ENCODE measurements at places on chromosomes 2 and 18. TPM values are rescaled to one million over a fixed set of nuclear protein-coding genes. Genes with fewer than 3 reads are reported as not detected.

DNA sequence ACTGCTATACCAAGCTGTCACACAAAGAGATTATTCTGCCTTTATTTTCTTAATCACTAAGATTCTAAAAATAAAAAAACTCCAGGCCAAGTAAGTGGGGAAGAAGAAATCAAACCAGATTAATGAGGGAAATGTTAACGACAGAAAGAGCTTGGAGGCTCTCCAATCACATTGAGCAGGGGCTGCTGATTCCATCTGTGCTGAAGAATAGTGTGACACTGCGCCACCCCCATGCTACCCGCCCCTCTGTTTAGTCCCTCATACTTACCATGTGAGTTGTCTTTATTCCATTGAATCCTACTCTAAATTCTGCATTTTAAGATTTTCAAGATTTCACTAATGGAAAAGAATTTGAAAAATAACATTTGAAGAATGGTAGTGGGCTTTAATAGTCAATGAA is 998.0 kb upstream of the CDH2 start:
- DNase-seq = no peak

Gene PTPRN
- total RNA-seq = not detected

Gene ECEL1
- total RNA-seq = 0.26 TPM

Gene TTC32
- 3.6 TPM for total RNA-seq

Gene DBI
- total RNA-seq = 172 TPM

Gene ST6GAL2
- 1.7 TPM for total RNA-seq

GRCh38 chr2:15776629-15776919 is 163.8 kb upstream of the MYCN start:
- DNase-seq = no peak

DNA sequence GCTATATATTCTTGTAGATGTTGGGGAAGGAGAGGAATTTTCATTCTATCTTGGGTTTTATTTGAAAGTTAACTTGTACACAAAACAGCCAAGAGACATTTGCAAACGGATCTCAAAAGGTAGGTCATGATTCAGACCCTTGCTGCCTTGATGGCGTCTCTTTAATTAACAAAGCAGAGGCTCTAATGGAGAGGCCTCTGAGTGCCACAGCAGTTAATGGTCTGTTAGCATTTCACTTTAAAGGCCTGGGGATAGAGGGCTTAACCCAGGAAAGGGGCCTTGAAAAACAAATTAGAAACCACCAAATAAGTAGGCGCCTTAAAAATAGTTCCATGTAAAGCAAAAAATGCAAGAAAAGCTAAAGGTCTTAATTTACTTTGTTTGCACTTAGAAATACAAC is 836.9 kb upstream of the CELF4 start:
- no peak for DNase-seq

DNA sequence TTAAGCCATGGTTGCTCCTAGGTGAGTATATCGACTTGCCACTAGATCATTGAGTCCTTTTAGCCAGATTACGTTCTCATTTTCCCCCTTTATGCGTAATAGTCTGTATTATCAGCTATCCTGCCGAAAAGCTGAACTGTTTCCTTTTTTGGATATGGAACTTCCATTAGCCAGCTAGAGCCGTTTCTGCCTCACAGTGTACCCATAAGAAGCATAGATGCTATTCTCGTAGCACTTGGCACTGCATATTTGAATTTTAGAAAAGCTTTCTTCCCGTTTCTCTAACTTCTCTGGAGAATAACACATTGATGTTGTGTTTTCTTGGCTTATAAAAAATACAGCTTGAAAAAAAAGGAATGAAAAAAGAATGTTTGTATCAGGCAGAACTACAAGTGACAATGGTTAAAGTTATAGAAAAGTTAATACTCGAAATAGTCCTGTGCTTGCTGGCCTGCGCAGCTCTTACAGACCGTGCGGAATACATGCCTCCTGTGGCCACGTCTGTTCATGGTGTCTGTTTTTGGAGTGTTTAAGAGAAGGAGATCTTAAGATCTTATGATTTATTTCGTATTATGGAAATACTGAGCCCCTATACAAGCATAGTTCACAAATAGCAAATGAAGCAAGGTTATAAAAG is 710 bp downstream of the DUSP19 start:
- DNase-seq = no peak

DNA sequence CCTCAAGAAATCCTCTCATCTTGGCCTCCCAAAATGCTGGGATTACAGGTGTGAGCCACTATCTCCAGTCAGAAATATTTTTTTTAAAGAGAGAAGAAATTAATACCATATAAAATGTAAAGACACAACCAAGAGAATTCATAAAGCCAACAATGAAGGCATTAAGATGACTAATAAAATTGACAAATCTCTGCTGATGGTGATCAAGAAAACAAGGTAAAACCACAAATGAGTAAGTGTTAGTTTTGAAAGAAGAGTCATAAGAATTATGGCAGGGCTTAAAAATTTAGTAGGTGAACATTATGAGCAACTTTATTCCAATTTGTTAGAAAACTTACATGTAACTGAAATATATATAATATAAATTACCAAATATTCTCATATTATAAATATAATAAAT is 752.8 kb upstream of the CELF4 start:
- no peak for DNase-seq

- no peak for DNase-seq
Measured at GRCh38 chr2:46985512-46985911, 69.9 kb upstream of the MCFD2 start.

DNA sequence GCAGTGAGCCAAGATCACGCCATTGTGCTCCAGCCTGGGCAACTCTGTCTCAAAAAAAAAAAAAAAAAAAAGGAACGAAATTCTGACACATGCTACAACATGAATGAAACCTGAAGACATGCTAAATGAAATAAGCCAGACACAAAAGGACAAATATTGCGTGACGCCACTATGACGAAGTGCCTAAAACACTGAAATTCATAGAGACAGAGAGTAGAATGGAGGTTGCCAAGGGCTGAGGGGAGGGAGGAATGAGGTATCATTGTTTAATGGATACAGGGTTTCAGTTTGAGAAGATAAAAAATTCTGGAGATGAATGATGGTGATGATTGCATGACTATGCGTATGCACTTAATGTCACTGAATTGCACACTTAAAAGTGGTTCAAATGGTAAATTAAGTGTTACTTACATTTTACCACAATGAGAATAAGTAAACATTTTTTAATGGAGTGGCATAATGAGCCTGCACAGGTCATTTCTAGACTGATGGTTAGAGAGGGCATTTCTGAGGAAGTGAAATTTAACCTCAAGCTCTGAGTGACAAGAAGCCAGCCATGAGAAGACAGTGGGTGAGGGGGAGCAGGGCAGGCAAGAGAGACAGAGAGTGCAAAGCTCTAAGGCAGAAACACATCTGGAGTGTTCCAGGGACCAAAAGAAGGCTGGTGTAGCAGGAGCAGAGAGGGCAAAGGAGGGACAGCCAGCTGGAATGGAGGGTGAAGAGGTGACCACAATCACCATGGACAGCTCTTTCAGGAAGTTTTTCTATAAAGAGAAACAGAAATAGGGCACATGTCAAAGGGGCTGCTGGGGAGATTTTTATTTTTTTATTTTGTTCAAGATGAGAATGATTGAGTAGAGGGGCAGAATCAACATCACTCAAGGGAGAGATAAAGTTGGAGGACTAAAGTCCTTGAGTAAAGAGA is 20.6 kb upstream of the EXOC6B start:
- DNase-seq = no peak

Gene FAM161A
- 0.74 TPM for total RNA-seq

GRCh38 chr2:53670331-53670730 is 97.3 kb upstream of the CHAC2 start:
- DNase-seq = no peak

- no peak for DNase-seq
Measured at GRCh38 chr2:240961910-240962299, 36.5 kb upstream of the SNED1 start.

Gene GPR148
- not detected for total RNA-seq

DNA sequence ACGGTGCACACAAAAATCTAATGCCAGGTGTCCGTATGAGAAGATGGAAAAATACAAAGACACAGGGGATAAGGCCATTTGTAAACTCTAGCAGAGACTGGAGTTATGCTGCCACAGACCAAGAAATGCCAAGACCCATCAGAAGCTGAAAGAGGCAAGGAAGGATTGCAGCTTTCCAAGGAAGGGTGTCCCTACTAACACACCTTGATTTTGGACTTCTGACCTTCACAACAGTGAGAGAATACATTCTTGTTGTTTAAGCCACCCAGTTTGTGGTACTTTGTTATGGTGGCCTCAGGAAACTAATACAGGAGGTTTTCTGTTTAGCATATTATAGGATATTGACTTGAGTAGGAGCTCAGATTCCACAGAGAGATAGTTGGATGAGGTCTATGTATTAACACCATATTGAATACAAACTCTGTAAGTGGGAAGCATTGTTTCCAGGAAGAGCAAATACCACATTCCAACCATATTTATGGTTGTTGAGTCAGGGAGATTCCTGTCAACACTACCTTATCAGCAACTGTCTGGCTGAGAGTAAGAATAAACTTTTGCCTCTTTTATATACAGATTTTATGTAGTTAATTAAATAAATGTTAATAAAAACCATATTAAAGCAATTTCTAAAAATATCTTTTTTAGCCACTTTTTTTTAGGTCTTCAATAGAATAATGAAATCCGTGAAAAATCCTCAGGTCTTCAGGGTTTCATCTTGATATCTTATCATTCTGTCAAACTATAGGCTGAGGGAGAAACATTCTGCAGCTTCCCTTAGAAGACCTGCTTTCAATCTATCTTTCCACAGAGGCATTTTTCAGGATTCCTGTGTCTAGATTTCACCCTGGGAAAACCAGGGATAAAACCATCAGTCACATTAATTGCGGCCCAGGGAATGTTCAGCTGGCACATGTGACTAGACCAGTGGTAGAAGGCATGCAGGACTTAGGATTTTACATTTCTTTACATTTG is 35.4 kb upstream of the HNMT start:
- DNase-seq = no peak

Gene LOXL3
- 4.1 TPM for total RNA-seq

DNA sequence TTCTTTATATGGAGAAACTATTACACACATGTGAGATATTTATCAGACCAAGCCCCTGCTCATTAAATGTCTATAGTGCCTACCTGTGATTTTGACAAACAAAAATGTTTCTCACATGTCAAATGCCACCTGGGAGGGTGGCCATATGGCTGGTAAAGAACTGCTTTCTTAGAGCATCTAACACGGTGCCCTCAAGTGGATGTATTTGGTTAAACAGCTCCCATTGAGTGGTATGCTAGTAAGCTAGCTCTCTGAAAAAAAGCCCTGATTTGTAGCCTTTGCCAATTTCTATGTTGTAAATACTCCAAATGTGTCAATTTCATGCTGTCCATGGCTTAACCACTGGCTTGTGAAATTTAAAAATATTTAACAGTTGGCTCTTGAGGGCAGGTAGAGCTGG is 94.6 kb downstream of the PMAIP1 start:
- DNase-seq = no peak

- DNase-seq = no peak
Measured at GRCh38 chr18:60113396-60113795, 213.6 kb downstream of the PMAIP1 start.

- DNase-seq = no peak
Measured at GRCh38 chr2:134792186-134792585, 46.2 kb upstream of the ACMSD start.

Gene CAPN14
- total RNA-seq = 0.26 TPM

- peak; percentile 71 for DNase-seq
Measured at GRCh38 chr2:219119422-219120043, 41.1 kb downstream of the NHEJ1 start.

Gene DYNAP
- not detected for total RNA-seq

GRCh38 chr2:100812116-100812515 is 7.8 kb upstream of the NPAS2 start:
- no peak for DNase-seq

GRCh38 chr18:10660179-10660884 is 134.5 kb downstream of the NAPG start:
- DNase-seq = peak; percentile 40

GRCh38 chr2:30947686-30948085 is 140.4 kb upstream of the CAPN13 start:
- DNase-seq = no peak

DNA sequence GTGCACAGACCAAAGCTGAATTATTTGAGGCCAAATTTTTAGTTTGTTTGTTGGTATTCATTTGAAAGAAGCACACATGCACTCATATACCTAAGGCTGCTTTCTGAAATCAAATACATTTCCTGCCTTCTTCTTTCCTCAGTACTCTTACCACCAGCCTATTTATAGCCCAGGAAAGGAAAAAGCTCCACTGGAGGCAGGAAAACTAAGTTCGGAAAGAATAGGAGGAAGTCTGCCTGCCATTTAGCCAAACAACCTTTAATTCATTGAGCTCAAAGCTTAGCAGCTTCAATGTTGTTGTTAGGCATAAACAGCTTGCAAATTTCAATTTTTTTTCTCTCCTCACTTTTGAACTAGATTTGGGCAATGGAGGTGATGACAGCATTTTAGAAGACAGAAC is 40.4 kb upstream of the RASGRP3 start:
- no peak for DNase-seq

DNA sequence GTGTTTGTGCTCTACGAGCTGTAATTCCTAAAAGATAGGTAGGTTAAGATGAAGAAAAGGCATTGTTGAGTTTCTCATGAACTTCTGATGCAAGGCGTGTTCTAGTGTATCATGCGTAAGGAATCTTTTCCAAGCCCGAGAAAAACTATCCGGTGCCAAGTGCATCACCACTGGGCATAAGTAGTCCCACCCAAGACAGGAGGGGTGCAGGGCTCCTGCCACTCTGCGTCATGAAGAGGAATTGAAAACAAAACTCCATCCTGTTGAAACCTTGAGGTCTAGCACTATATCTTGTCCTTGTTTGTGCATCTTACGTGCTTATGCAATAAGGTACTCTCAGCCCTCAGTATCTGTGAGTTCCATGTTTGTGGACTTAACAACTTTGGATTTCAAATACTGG is 45.7 kb downstream of the RAB31 start:
- no peak for DNase-seq

GRCh38 chr2:2590141-2590540 is 259.1 kb upstream of the MYT1L start:
- no peak for DNase-seq

All from left cardiac atrium (tissue), 4 donors.